ENCODE measurements at places on chromosomes 5 and 9. TPM values are rescaled to one million over a fixed set of nuclear protein-coding genes. Genes with fewer than 3 reads are reported as not detected.

LECT2 gene
- not detected for total RNA-seq

WNT8A gene
- not detected for total RNA-seq

IL31RA gene
- total RNA-seq: 5.4 TPM

FOXD4 gene
- total RNA-seq: 0.65 TPM

STING1 gene
- 55.8 TPM for total RNA-seq

TMEM252 gene
- not detected for total RNA-seq

PTGER4 gene
- total RNA-seq: 14.1 TPM

GABRA6 gene
- total RNA-seq: not detected

ARRDC1 gene
- total RNA-seq: 120 TPM

ARL14EPL gene
- not detected for total RNA-seq

UBE2QL1 gene
- not detected for total RNA-seq

GOLGA2 gene
- 59.2 TPM for total RNA-seq

JAKMIP2 gene
- total RNA-seq: 0.19 TPM

PTTG1 gene
- 205 TPM for total RNA-seq

SLC6A7 gene
- total RNA-seq: not detected

ESM1 gene
- total RNA-seq: not detected

CARD9 gene
- total RNA-seq: 0.19 TPM

POC5 gene
- total RNA-seq: 19.0 TPM

SHC3 gene
- total RNA-seq: 0.04 TPM

ENTPD2 gene
- total RNA-seq: 0.39 TPM

SPINK13 gene
- not detected for total RNA-seq

SH3GL2 gene
- not detected for total RNA-seq

PCDHB5 gene
- total RNA-seq: not detected

ST8SIA4 gene
- total RNA-seq: 0.76 TPM

ALDH1A1 gene
- total RNA-seq: not detected

CCNJL gene
- total RNA-seq: 4.8 TPM

NAIP gene
- total RNA-seq: 0.99 TPM

IL17B gene
- total RNA-seq: not detected

ARSI gene
- 12.7 TPM for total RNA-seq

DMRT3 gene
- not detected for total RNA-seq

ORM2 gene
- total RNA-seq: not detected

IFNA8 gene
- total RNA-seq: not detected

IFNA13 gene
- not detected for total RNA-seq

ACSL6 gene
- total RNA-seq: 0.39 TPM

STK32A gene
- total RNA-seq: under 0.01 TPM

PCDHGB7 gene
- total RNA-seq: 1.3 TPM

TICAM2 gene
- 0.47 TPM for total RNA-seq

PRLR gene
- total RNA-seq: not detected

PKD2L2 gene
- total RNA-seq: not detected

WWC1 gene
- 18.3 TPM for total RNA-seq

GPR151 gene
- total RNA-seq: not detected

PCDHB9 gene
- total RNA-seq: not detected

SH3PXD2B gene
- total RNA-seq: 14.8 TPM

SV2C gene
- total RNA-seq: 0.08 TPM

GARNL3 gene
- total RNA-seq: 1.3 TPM

PCDHAC1 gene
- total RNA-seq: 0.16 TPM

PCDHGC4 gene
- 0.31 TPM for total RNA-seq

TMEM215 gene
- total RNA-seq: not detected

RLN1 gene
- 0.42 TPM for total RNA-seq

CCNB1 gene
- 271 TPM for total RNA-seq

All from hair follicular keratinocyte (primary cell).